ENCODE measurements at places on chromosomes 11 and 22.

DNA sequence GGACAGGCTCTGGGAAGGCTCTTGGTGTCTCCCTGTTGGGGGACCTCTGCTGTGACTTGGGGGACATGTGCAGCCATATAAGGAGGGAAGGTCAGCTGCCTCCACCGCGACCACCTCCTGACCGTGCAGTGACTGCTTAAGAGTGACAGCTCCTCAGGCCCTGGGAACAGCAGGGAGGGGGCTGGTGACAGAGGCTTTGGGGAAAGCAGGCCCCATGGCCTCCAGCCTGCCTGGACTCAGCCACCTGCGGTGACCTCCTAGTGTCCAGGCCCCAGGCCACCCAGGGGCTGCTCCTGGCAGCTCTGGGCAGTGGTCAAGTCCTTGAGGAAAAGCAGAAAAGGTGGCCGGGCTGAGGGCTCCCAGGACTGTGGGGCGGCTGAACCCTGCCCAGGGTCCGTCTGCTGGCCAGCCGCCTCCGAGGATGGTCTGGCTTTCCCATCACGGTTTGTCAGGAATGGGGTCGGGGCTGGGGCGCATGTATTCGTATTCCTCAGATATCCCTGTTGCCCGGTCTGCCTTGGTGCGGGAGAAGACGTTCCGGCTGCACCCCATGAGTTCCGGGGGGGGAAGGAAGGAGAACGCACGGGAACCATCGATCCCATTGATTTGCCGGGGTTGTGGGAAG is 96.8 kb downstream of the WNT7B start:
- no peak for DNase-seq

DNA sequence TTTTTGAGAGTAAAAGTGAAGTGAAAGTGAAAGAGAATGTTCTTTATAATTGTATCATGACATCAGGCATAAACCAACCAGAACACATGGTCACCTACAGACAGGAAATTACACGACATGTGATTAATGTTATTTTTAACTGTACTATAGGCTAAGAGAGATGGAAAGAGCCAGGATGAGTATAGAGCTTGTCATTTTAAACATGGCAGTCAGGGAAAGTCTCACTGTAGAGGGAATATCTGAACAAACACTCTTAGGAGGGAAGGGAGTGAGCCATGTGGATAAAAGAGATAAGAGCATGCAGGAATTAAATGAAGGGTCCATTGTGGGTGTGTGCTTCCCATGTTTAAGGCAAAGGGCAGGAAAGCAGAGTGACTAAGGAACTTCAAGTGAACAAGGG is 599.1 kb upstream of the FAT3 start:
- DNase-seq: no peak

GRCh38 chr11:44113018-44113417 is 17.5 kb downstream of the EXT2 start:
- no peak for DNase-seq

DNA sequence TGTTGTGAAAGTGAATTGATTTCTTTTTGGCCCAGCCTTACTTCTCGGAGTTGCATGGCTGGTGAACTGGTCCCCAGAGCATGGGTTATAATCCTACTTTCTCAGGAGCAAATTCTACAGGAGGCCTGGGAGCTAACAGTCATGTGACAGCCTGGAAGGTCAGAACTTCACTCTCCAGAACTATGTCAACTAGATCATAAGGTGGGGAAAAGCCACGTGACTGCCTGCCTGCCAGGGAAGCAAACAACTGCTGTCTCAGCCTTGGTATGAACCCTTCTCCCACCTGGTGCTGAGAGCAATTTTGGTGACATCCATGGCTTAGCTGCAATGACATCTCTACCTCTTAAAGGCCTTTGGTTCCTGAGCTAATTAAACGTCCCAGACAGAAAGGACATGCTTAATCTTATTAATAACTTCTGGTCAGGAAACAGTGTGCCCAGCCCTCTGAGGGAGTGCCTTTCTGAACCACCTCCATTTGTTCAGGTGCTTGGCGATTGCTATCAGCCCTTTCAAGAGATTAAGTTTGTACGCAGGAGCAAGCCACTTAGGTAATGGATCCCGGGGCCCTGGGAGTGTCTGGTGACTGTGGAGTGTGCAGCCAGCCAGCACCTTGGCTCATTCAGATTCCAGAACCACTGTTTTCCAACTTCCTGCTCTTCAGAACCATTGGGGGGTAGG is 1.4 kb upstream of the CREB3L1 start:
- DNase-seq: no peak

GRCh38 chr11:104653407-104653806 is 244.9 kb downstream of the CASP12 start:
- no peak for DNase-seq

- DNase-seq: no peak
These were observed 108.8 kb upstream of the TEAD1 start for GRCh38 chr11:12565406-12565805.

DNA sequence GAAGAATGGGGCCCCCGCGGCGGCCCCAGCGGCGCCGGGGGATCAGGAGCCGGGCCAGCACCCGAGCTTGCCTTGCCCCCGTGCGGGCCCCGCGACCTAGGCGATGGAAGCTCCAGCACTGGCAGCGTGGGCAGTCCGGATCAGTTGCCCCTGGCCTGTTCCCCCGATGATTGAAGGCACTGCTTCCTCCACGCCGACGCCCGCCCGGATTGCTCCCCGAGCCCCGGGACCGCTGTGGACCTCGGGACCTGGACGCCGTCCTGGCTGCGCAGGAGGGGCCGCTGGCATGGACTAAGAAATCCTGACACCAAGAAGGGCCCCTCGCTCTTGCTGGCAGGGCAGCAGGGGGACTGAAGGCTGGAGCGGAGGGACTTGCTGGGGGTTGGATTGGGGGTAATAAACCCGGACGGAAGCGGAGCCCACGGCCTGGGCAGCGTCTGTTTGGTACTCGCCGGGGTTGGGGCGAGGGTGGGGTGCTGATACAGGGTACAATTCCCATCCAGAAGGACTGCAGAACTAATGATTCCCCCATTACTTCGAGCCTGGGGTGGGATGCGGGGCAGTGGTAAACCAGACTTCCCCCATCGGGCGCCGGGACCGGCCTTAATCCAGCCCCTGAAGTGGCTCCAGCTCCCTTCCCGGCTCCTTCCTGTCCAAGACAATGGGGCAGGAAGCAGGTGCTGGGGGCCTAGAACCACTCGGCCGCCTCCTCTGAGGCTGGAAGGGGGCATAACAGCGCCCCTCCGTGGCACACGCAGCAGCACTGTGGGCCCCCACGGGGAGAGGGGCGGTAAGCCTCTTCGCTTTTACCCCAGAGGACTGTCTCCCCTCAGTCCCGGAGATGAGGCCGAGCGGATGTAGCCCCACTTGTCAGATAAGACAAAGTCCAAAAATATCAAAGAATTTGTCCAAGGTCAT is 1.0 kb downstream of the CCDC85B start:
- no peak for DNase-seq

GRCh38 chr11:112156956-112157766 is 6.7 kb downstream of the IL18 start:
- no peak for DNase-seq

DNA sequence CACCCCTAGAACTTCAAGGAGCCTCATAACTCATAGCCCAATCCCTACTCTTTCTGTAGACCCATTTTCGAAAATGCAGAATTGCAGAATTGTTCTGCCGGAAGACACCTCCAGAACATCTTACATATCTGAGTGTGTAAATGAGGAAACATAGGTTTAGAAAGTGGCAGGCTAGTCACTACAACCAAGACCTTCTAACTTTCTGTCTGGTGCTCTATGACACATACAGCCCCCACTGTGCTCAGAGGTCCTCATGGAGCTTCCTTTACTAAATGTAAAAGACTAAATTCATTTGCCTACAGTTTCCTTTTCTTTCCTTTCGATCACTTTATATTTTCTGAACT is 132.1 kb upstream of the DDI1 start:
- no peak for DNase-seq

DNA sequence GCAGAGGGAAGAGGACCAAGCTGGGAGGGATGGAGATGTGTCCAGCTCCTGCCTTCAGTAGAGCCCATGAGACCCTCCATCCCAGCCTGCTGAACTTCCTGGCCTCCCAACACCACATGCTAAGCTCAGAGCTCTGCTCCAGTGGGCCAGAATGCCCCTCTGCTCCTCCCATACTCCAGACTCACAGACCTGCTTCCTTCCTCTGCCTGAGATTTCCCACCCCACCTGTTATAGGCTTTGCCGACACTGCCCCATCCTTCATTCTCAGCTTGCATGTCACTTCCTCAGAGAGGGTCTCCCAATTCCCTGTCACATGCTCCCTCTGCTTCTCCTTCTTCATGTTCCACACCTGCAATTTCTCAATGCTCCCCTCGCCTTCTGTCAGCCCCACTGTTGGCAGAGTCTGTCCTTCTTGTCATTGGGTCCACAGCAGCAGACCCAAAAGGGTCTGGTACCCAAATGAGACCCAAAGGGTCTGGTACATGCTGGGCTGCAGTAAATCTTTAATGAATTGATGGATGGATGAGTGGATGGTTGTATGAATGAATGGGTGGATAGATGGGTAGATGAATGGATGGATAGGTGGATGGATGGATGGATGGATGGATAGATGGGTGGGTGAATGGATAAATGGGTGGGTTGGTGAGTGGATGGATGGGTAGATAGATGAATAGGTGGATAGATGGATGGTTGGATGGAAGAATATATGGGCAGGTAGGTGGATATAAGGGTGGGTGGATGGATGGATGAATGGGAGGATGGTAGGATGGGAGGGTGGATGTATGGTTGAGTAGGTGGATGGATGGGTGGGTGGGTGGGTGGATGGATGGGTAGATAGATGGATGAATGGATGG is 105.3 kb upstream of the FGF3 start:
- no peak for DNase-seq

- DNase-seq: peak; percentile 31
These were observed at the start of gene TPBGL for GRCh38 chr11:75240311-75241035. TPBGL (plus strand) TSS chr11:75240774; CDS start chr11:75241050, 276 bp downstream.

DNA sequence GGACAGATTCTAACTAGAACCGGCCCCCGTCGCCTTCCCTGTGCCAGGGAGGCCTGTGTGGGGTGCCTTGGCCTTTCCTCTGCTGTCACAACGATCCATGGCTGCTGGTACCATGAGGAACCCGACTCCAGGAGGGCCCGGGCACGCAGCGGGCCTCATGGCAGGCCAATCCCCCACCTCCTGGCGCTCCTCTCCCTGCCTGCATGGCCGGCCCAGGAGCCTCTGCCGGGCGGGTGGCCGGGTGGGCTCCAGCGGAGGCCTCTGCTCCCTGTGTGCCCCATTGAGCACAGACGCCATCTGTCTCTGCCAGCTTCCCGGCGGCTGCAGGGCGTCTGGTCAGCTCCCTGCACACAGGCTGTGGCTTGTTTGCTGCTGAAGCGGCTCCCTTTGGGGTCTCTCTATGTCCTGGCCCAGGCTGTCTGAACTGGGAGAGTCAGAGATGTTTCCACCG is 86.5 kb downstream of the MYEOV start:
- DNase-seq: no peak

- DNase-seq: no peak
These were observed 13.4 kb upstream of the P2RY2 start for GRCh38 chr11:73204711-73205121.

GRCh38 chr11:87778357-87778756 is 396.9 kb downstream of the RAB38 start:
- no peak for DNase-seq

DNA sequence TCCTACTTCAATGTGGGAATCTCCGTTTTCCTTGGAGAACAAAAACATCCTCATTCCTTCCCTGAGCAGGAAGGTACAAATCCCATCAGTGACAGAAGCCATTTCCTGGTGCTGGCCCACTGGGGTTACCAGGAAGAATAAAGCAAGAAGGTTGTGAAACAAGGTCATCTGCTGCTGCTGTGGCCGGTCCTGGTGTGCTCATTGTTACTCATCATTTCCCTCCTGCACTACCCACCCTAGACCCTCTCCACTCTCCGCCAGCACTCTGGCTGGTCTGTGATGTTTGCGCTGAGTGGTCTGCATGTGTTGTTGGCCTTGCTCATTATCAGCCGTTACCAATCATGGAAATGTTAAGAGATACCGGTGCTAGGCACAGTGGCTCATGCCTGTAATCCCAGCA is 37.0 kb downstream of the OSBP2 start:
- no peak for DNase-seq

DNA sequence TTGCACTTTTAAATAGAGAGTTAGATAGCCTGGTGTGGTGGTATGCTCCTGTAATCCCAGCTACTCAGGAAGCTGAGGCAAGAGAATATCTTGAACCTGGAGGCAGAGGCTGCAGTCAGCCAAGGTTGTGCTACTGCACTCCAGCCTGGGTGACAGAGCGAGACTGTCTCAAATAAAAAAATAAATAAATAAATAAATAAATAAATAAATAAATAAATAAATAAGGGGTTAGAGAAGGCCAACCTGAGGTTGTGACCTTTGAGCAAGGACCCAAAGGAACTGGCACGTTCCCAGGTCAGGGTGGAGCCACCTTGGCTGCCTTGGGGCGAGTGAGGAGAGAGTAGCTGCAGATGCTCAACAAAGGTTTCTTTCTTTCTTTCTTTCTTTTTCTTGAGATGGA is 65.3 kb upstream of the TENM4 start:
- no peak for DNase-seq

DNA sequence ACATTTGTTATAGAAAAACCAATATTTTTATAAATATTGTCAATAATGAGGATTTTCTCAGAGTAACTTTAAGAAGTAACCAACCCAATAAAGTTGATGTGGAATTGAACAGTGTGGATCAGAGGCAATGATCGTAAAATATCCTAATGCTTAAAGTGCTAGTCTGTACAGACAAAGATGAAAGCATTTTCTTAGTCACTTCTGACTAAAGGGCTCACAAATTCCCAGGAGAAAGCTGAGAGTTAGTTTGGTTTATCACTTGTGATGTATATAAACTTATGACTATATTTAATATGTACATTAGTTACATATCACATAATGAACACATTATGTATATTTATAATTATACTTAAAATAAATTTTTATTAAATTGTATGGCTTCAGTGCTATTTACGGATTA is 25.4 kb upstream of the DDI1 start:
- no peak for DNase-seq

DNA sequence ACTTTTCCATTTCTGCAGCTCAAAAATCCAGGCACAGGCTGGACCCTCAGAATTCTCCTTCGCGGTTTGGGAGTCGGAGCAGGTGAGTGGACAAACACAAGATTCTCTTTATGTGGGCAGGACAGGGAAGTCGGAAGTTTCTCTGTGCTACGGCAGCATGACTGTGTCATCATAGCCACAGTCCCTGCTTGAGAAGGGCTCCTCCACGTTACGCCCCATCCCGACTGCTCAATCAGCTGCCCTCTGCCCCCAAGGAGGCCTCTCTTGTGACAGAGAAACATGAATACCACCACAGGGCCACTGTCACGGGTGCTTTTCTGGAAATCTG is 89.0 kb upstream of the SHISAL1 start:
- DNase-seq: no peak

Measured in activated CD4-positive, alpha-beta T cell treated with anti-CD3 and anti-CD28 coated beads, Interleukin-2, amount 50 U/mL, for 4 hours (primary cell).